Hair follicle dermal papilla cell (primary cell): ENCODE measurements at places on chromosomes 12 and 14. TPM values are rescaled to one million over a fixed set of nuclear protein-coding genes. Genes with fewer than 3 reads are reported as not detected.

SYNDIG1L gene
- not detected in 2 replicates for total RNA-seq

FAM234B gene
- 7.5 and 7.7 TPM in 2 replicates for total RNA-seq

TAS2R8 gene
- 0.12 TPM in 1 of 2 replicates, not detected in the other for total RNA-seq

KLHL33 gene
- 0.32 and 0.49 TPM in 2 replicates for total RNA-seq

GUCY2C gene
- not detected in 2 replicates for total RNA-seq

IFNG-AS1 gene
- total RNA-seq = not detected in 2 replicates

RFX4 gene
- not detected in 2 replicates for total RNA-seq

ERP27 gene
- not detected in 2 replicates for total RNA-seq

GPD1 gene
- under 0.01 and 0.24 TPM in 2 replicates for total RNA-seq

TSPAN9 gene
- 48.3 and 58.9 TPM in 2 replicates for total RNA-seq

PLCZ1 gene
- not detected in 2 replicates for total RNA-seq

MSRB3 gene
- total RNA-seq = 59.1 and 74.6 TPM in 2 replicates

MARK3 gene
- 84.8 and 103 TPM in 2 replicates for total RNA-seq
